ENCODE measurements at places on chromosomes 11 and 22.

DNA sequence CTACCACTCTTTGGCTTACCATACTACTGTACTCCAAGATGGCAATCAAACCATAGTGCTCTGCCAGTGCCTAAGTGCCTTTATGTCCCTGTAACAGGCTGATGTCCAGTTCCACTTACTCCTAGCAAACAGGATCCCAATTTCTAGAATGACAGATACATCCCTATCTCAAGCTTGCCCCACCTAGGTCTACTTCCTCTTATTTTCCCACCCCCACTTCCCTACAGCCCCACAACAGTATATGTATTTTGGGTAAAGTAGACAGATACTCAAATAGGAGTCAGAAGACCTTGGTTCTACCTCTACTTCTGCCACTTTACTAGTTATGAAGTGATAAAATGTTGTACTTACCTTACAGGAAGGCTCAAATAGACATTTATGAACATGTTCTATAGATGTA is 24.1 kb downstream of the SIK3 start:
- no peak for DNase-seq

DNA sequence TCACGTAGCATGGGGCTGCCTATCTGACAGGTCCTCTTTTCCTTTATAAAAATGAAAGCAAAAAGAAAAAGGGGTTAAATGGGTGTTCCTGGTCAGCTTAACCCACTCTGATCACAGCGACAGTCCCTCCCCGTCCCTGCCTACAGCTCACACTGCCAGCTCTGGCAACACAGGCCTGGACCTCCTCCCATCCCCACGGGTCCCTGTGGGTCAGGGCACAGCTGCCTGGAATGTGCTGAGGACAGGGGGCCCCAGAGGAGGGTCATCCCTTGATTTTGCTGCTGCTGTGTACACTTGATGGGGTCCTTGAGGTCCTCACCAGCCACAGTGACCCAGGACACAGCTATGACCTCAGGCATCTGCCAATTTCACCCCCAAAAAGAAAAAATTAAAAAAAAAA is 29.6 kb upstream of the CYP2D6 start:
- no peak for DNase-seq

GRCh38 chr11:130465263-130465662 is 16.8 kb downstream of the ADAMTS15 start:
- no peak for DNase-seq

DNA sequence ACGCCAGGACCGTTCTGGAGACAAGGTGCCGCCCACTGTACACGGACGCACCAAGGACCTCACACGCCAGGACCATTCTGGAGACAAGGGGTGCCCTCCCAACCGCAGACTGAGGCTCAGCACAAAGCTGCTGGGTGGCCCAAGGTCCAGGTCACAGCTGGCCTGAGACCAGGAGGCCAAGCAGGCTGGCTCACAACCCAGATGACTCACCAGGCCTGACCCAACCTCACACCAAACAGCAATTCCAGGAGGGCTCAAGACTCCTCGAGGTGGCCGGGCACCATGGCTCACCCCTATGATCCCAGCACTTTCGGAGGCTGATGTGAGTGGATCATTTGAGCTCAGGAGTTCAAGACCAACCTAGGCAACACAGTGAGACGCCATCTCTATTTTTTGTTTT is 14.8 kb downstream of the BRD1 start:
- DNase-seq, result no peak

DNA sequence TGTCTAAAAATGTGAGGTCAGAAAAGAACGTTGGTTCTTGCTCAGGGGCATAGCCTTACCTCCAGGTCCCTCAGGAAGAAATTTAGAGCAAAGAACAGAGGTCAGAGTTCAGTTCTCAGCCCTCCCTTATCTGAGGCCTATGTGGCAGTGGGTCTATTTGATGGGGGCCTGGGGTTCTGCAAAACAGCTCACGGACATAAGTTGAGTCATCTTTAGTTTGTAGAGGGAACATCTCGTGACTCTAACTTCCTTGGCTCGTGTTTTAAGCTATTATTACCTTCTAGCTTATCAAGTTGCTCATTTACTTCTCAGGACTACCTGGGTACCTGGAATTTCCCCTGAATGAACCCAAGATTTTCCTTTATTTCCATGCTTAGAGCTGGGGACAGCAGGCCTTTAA is 91.3 kb upstream of the AMOTL1 start:
- DNase-seq, result no peak
